ENCODE measurements at places on chromosomes 7 and 10.

GRCh38 chr7:125559921-125560320, 630.3 kb upstream of the POT1 start:
- no peak for DNase-seq

GRCh38 chr7:13742811-13743210, 246.7 kb downstream of the ETV1 start:
- DNase-seq = peak; percentile 20

DNA sequence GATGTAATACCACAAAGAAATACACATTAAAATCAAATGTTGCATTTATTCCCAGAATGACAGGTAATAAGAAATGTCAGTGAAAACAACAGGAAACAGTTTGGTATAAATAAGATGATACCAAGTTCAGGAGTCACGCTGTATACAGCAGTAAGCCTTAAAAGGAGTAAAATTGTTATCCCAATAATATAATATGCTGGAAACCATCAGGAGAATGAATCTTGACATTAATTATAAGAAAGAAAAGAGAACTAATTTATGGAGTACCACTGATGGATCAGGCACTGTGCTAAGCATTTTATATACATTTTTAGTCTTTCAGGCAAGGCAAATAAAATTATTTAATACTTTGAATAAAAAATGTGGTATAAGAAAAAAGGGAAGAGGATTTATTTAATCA, 27.6 kb downstream of the PRKAR2B start:
- DNase-seq = no peak

- no peak for DNase-seq
Measured at GRCh38 chr10:120788771-120789170, 62.4 kb upstream of the WDR11 start.

DNA sequence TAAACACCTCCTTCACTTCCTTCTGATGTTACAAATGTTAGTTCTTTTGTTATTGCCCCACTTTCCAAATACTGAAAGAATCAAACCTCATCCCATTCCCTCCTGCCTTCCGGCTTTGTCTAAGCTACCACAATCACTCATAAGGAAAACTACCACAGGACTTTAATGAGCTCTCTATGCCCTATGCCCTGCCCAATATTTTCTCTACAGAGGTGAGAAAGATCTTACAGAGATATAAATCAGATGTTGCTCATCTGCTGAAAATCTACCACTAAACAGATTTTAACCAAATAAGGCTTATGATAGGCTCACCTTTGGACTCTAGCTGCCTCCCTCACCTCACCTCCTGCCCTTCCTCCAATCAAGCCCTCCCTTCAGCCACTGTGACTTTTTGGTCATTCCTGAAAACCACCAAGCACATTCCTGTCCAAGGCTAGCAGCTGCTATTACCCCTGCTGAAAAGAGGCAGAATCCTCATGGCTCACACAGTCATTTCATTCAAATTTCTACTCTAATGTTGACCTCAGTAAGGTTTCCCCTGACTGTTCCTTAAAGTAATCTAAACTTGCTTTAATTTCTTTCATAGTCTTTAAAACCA, 7.7 kb downstream of the ZNF33B start:
- peak; percentile 22 for DNase-seq

DNA sequence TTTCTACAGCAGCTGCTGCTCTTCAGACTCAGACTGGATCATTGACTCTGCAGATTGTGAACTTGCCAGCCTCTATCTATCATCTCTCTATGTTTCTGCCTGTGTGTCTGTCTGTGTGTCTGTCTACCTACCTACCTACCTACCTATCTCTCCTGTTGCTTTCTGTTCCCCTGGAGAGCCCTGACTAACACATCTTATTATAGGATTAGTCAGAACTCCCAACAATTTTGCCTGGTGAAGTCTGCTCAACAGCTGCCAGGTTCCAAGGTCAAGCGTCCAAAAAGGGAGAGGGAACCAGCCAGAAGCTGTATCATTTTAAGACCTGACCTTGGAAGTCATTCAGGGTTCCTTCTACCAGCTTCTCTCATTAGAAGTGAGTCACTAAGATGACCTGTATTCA, 579.0 kb upstream of the DPP6 start:
- no peak for DNase-seq

DNA sequence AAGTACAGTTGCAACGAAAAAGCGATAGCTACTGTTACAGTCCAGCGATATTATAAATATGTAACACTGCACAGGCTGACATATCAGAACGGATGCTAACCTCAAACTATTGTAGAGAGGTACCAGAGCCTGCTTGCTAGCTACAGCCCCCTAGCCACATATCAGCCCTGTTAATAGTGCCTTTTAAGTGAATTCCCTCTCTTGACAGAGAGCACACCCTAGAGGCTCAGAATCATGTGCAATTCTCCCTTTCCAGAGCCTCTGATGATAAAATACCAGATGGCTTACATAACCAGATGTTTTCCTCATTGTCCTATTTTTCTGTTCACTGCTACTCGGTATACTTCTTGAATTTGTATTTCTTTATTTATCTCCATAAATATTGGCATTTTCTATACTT, 960.7 kb upstream of the CELF2 start:
- no peak for DNase-seq

- no peak for DNase-seq
Measured at GRCh38 chr7:101985057-101985902, 167.9 kb downstream of the CUX1 start.

GRCh38 chr10:31242902-31243301, 76.1 kb upstream of the ZEB1 start:
- peak; percentile 70 for DNase-seq

DNA sequence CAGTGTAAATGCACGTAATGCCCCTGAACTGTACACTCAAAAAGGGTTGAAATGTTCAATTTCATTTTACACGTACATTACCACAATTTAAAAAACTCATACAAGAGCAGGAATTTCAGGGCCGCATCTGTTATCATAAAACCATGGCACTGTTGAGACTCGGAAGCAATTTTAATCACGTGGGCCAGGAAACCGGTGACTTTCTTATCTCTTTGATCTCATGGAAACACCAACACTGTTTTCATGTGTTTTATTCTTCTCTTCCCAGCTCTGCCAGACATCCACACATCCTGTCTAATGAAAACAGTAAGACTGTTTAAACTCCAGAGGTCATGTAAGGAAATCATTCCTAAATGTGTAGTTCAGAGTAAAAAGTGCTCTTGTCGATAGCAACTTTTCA, 35.9 kb downstream of the PTPRE start:
- no peak for DNase-seq

GRCh38 chr10:86325158-86325557, 41.4 kb downstream of the GRID1 start:
- DNase-seq = no peak

DNA sequence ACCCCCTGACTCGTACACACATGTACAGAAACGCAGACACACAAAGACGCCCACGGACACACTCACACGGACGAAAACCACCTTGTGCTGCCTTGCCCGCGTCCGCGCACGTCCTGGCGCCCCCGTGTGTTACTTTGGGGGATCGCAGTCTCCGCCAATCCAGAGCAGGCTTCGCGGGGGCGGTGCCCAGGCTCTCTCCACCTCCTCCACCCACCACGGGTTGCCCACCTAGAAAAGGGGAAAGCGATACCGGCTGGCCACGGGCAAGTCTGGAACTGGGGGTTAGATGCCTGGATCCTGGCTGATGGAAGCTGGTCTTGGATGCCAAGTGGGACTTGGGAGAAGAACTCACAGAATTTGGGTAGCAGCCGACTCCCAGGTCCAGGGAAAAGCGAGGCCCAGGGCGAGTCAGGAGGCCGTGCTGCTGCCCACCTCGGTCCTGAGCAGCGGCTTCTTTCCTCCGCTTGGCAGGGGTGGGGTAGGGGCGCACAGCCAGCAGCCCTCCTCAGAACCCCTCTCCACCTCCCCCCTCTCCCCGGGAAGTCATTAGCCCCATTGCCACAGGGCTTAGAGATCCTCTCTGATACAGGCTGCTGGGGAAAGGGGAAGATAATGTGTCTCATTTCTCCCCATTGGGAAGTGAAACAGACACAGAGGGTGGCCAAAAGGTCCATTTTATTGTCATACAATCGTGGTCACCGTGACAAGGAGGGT, 4.6 kb upstream of the VGF start:
- peak; percentile 46 for DNase-seq

DNA sequence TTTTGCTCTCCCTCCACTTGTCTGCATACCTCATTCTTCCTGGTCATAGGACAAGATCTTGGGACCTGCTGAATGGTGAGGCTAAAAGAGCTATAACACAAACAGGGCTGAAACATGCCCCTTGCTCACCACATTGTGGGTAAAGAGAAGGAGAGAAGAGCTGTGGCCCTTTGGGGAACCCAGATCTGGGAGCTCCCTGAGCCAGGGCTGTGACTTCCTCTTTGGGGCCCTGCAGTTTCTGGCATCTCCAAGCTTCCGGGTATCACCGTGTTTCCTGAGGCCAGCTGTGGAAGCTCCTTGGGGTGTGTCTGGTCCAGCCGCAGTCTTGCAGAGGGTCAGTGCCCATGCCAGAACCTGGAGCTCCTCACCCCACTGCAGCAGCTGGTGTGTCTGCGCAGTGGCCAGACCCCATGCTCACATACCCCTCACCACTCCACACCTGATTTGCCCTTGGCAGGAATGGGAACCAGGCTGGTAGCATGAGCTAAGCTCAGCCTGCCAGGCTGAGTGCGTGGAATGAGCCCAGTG, 34.0 kb downstream of the DKK1 start:
- no peak for DNase-seq

DNA sequence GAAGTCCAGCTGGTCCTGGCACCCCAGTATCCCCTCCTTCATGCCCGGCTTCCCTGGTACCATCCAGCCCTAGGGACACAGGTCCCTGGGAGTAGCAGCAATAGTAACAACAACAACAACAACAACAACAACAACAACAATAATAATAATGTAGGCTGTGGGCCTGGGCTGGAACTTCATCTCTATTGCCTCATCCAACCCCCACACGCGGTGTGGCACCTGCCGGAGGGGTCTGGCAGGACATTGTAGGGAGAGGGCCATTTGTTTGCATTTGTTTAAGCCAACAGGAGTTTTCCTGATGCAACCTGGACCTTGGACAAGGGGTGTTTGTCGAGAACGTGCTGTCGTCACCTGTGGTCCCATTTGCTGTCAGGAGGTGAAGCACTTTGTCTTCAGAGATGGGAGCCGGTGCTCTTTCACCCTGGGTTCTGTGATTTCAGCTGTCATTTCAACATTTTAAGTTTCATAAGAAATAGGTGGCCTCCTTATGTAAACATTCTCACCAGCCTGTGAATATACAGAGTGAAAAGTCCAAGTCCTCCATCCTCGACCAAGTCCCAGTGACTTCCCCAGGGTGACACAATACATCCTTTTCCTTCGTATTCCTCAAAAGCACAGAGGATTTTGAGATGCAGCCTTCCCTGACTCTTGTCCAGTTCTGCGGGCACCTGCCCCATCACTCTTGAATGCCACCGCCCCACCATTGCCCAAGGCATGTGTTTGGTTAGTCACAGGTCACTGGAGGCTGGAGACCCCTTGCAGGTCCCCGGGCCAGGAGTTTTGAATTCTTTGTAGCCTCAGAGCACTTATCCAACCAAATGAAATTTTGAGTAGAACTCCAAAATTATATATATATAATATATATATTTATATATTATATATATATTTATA, 9.2 kb downstream of the LHPP start:
- DNase-seq = no peak

- DNase-seq = no peak
Measured at GRCh38 chr10:92811986-92812385, 36.3 kb upstream of the EXOC6 start.

- DNase-seq = peak; percentile 33
Measured at GRCh38 chr7:8154272-8154671, 107.7 kb downstream of the ICA1 start.

GRCh38 chr10:35056133-35056532, 34.0 kb downstream of the CUL2 start:
- DNase-seq = no peak

- DNase-seq = peak; percentile 68
Measured at GRCh38 chr10:3776796-3777571, 8.0 kb downstream of the KLF6 start.

DNA sequence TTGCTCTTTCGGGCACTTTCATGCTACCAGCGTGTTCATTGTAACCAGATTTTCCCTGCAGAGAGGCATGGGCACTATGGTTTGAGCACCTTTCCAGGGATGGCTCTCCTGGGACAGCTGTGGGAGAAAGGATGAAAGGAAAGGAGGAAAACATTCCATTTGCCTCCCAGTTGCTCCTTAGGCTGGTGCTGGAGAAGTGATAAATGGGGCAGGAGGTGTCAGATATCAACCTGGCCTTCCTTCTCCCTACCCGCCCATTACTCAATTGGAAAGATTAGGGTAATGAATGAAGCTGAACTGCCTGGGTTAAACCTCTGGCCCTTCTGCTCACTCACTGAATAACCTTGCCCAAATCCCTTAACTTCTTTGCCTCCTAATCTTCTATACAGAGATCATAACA, 228.4 kb downstream of the PLXNA4 start:
- no peak for DNase-seq

DNA sequence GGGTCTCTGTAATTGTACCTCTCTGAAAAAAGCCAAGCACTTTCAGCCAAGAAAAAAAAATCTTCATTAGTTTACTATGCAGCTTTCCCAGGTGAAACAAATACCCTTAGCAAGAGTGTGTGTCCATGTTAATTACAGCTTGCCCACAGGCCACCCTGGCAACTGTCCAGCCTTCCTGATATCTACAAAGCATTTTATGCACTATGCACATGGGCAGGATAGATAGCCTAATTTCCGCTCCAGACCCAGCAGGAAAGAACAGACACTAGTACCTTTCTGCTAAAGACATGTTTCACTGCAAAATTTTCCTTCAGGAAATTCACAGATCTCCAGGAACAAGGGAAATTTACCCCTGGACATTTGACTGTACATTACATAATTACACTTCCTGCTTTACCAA, 24.4 kb downstream of the CACNA2D1 start:
- no peak for DNase-seq

DNA sequence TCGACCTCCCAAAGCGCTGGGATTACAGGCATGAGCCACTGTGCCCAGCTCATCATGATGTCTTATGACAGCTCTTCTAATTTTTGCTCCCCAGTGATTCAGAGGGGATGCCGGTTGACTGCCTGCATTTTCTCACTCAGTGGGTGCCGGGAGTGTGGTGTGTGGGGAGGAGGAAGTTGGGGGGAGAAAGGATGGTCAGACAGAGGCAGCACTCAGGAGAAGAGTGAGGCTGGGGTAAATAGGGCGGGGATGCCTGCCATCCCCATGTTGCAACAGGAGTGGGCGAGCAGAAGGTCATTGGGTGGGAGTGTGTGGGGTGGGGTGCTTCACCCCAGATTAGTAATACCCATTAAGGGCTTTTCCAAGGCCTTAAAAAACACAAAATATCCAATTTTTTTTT, 3.5 kb upstream of the CCL24 start:
- DNase-seq = no peak

GRCh38 chr10:131829156-131829930, 71.5 kb upstream of the PPP2R2D start:
- no peak for DNase-seq

- DNase-seq = no peak
Measured at GRCh38 chr10:132700156-132701098, 85.5 kb downstream of the NKX6-2 start.

GRCh38 chr10:50511492-50512213, 112.1 kb downstream of the SGMS1 start:
- DNase-seq = no peak

All from kidney glomerular epithelial cell (primary cell).